ENCODE measurements at places on chromosomes 3 and 15. TPM values are rescaled to one million over a fixed set of nuclear protein-coding genes. Genes with fewer than 3 reads are reported as not detected.

The PRSS50 gene
- total RNA-seq, result not detected

The SLC28A1 gene
- not detected for total RNA-seq

The LDHAL6B gene
- total RNA-seq, result not detected

The LRRIQ4 gene
- not detected for total RNA-seq

The NTRK3 gene
- 5.4 TPM for total RNA-seq

The CLRN1 gene
- not detected for total RNA-seq

The LTK gene
- 0.46 TPM for total RNA-seq

The RARB gene
- 6.5 TPM for total RNA-seq

The GABRB3 gene
- 1.2 TPM for total RNA-seq

The SLC12A1 gene
- total RNA-seq, result not detected

The OSBPL10 gene
- 44.4 TPM for total RNA-seq

The LRRK1 gene
- 29.3 TPM for total RNA-seq

The ACTRT3 gene
- total RNA-seq, result 0.27 TPM

The MTHFS gene
- total RNA-seq, result 10.4 TPM

The EPHB3 gene
- 120 TPM for total RNA-seq

The PRKCD gene
- 35.8 TPM for total RNA-seq

The ADGRG7 gene
- total RNA-seq, result not detected

The SLC51A gene
- not detected for total RNA-seq

The IL17RD gene
- 5.4 TPM for total RNA-seq

The ZIC4 gene
- total RNA-seq, result 0.10 TPM

The TRIM69 gene
- total RNA-seq, result 7.3 TPM

The THOC7 gene
- 45.1 TPM for total RNA-seq

The NR1I2 gene
- not detected for total RNA-seq

The FSIP1 gene
- total RNA-seq, result 0.17 TPM

The BSN gene
- total RNA-seq, result 0.11 TPM

The A4GNT gene
- not detected for total RNA-seq

The IP6K2 gene
- 142 TPM for total RNA-seq

The IGSF10 gene
- 0.67 TPM for total RNA-seq
